ENCODE measurements at places on chromosomes 7 and 10. TPM values are rescaled to one million over a fixed set of nuclear protein-coding genes. Genes with fewer than 3 reads are reported as not detected.

- H3K36me3 ChIP-seq: no peaks in the 10 kb centered on the region
- H3K27ac ChIP-seq: no peak overlapping the region
- H3K4me3 ChIP-seq: no peak overlapping the region
- H3K27me3 ChIP-seq: no peaks in the 10 kb centered on the region
- H3K4me1 ChIP-seq: no peaks in the 10 kb centered on the region
- DNase-seq: no peak
Measured at GRCh38 chr10:35650894-35651293, 8.8 kb upstream of the FZD8 start.

GRCh38 chr7:148447221-148447849 is 143.2 kb upstream of the C7orf33 start:
- no peaks in the 10 kb centered on the region for H3K27me3 ChIP-seq
- no peak overlapping the region for H3K27ac ChIP-seq
- H3K4me3 ChIP-seq: no peak overlapping the region
- H3K4me1 ChIP-seq: no peaks in the 10 kb centered on the region

DNA sequence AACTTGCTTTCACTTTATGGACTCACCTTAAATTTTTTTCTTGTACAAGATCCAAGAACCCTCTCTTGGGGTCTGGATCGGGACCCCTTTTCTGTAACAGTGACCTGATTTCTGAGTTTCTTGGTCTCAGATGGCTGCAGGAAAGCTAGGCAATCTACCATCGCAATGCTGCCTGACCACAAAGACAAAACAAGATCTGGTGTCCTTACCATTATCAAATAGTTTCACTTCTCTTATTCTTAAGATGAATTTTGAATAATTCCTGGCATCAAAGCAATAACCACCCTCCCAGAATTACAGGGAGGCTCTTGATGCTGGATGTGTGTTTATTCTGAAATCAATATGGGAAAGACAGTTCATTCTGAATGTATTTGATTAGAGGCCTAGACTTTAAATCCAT is 77.4 kb upstream of the FRMD4A start:
- H3K4me1 ChIP-seq: peaks cover 18% of the 10 kb centered on the region
- H3K4me3 ChIP-seq: no peak overlapping the region
- H3K36me3 ChIP-seq: no peaks in the 10 kb centered on the region
- no peak overlapping the region for H3K27ac ChIP-seq
- no peak for DNase-seq

GRCh38 chr10:96089116-96089515 is 41.0 kb upstream of the ZNF518A start:
- H3K4me1 ChIP-seq: peaks cover 4% of the 10 kb centered on the region
- peak overlapping the region; percentile 99 for H3K4me3 ChIP-seq
- peaks cover 3% of the 10 kb centered on the region for H3K27me3 ChIP-seq

DNA sequence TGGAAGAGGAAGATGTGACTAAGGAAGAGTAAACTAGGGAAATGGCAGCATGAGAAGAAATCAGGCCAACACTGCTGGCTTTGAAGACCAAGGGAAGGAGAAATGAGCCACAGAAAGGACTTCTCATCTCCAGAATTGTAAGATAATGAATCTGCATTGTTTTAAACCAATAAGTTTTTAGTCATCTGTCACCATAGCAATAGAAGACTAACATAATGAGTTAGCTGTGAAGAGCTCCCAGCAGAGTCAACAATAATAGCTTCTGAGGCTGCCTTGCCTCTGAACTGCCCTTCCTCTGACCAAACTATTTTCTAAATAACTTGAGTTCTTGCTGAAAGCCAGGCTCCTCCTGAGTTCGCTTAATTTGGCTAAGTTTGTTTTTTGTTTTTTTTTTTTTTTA is 103.6 kb downstream of the CACNA2D1 start:
- H3K27me3 ChIP-seq: no peaks in the 10 kb centered on the region
- H3K4me1 ChIP-seq: no peaks in the 10 kb centered on the region
- no peaks in the 10 kb centered on the region for H3K36me3 ChIP-seq
- DNase-seq: no peak
- no peak overlapping the region for H3K4me3 ChIP-seq

GRCh38 chr7:105013221-105013815 is 687 bp upstream of the KMT2E start:
- no peaks in the 10 kb centered on the region for H3K27me3 ChIP-seq
- DNase-seq: peak; percentile 96
- H3K4me3 ChIP-seq: peak overlapping the region; percentile 99
- peak overlapping the region; percentile 97 for H3K27ac ChIP-seq

GRCh38 chr7:134509010-134509409 is 18.4 kb upstream of the AKR1B10 start:
- no peak overlapping the region for H3K4me3 ChIP-seq
- H3K36me3 ChIP-seq: no peaks in the 10 kb centered on the region
- no peak overlapping the region for H3K27ac ChIP-seq
- H3K27me3 ChIP-seq: no peaks in the 10 kb centered on the region

GRCh38 chr7:132161976-132162375 is 414.3 kb downstream of the PLXNA4 start:
- no peaks in the 10 kb centered on the region for H3K36me3 ChIP-seq
- no peaks in the 10 kb centered on the region for H3K4me1 ChIP-seq
- no peak for DNase-seq
- H3K27me3 ChIP-seq: no peaks in the 10 kb centered on the region

DNA sequence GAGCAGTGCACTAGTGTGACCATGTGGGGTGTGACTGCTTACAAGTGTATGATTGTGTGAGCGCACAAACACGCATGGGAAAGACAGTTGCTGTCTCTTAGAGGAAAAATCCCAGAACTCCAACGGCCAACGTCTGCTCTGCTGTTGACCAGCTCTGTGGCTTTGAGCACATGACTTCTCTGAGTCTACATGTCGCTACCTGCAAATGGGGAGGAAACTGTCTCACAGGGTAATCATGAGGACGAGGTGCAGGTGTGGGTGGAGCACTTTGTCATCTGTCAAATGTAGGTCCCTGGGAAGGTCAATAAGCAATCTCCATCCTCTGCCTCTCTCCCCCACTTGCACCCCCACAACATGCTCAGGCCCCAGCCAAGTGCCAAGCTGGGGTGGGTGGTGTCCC is 31.2 kb upstream of the TLX1 start:
- peaks cover 5% of the 10 kb centered on the region for H3K27me3 ChIP-seq
- no peak for DNase-seq
- H3K27ac ChIP-seq: no peak overlapping the region
- no peak overlapping the region for H3K4me3 ChIP-seq
- H3K4me1 ChIP-seq: peaks cover 4% of the 10 kb centered on the region

- no peak overlapping the region for H3K27ac ChIP-seq
- H3K4me3 ChIP-seq: no peak overlapping the region
- H3K4me1 ChIP-seq: peaks cover 2% of the 10 kb centered on the region
- H3K27me3 ChIP-seq: no peaks in the 10 kb centered on the region
- no peak for DNase-seq
- H3K36me3 ChIP-seq: no peaks in the 10 kb centered on the region
Measured at GRCh38 chr10:112362833-112363232, 11.1 kb upstream of the ACSL5 start.

DNA sequence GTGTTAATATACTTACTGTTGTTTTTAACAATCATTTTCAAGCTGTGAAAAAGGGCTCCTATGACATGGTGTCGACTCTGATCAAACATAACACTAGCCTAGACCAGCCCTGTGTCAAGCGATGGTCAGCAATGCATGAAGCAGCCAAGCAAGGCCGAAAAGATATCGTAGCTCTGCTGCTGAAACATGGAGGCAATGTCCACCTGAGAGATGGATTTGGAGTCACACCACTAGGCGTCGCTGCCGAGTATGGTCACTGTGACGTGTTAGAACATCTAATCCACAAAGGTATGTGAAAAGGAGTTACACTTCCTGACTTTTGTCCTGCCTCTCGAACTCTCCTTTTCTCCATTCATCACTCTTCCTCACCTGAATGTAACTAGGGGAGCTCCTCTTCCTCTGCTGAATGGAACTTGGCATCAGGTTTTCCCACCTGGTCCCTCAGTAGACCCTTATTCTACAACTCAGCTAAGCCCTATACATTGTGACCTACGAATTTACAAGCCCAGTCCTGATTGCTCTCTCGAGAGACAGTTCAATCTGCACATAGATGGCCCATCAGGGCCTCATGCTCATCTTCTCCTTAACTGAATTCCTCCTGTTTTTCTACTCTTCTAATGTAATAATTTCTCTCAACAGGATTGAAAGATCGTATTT is 23.0 kb downstream of the ASB15 start:
- no peaks in the 10 kb centered on the region for H3K27me3 ChIP-seq
- H3K4me3 ChIP-seq: no peak overlapping the region
- peak; percentile 19 for DNase-seq
- no peak overlapping the region for H3K27ac ChIP-seq

DNA sequence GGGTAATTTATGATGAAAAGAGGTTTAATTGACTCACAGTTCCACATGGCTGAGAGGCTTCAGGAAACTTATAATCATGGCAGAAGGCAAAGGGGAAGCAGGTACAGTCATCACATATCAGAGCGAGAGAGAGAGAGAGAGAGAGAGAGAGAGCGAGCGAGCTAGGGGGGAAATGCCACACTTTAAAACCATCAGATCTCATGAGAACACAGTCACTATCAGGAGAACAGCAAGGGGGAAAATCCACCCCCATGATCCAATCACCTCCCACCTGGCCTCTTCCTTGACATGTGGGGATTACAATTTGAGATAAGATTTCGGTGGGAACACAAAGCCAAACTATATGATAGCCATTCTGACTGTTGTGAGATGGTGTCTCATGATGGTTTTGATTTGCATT is 576.3 kb downstream of the GFRA1 start:
- H3K36me3 ChIP-seq: no peaks in the 10 kb centered on the region
- H3K4me3 ChIP-seq: no peak overlapping the region
- DNase-seq: no peak
- no peak overlapping the region for H3K27ac ChIP-seq
- no peaks in the 10 kb centered on the region for H3K27me3 ChIP-seq

DNA sequence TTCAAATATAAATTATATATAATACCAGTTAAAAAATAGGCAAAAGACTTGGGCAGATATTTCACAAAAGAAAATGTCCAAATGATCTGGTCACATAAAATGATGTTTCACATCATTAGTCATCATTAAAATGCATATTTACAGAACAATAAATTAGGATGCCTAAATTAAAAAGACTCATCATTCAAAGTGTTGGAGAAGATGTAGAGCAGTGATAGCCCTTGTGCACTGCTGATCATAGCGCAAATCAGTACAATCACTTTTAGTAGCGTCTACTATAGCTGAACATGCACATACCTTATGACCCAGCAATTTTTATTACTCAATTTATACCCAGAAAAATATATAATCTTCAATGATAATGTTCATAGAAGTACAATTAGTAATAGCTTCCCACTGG is 333.3 kb upstream of the ETV1 start:
- no peaks in the 10 kb centered on the region for H3K27me3 ChIP-seq
- H3K27ac ChIP-seq: no peak overlapping the region
- no peak overlapping the region for H3K4me3 ChIP-seq
- no peak for DNase-seq
- no peaks in the 10 kb centered on the region for H3K4me1 ChIP-seq

GRCh38 chr7:20798081-20798693 is 11.5 kb upstream of the SP8 start:
- H3K27me3 ChIP-seq: peaks cover 12% of the 10 kb centered on the region
- H3K27ac ChIP-seq: no peak overlapping the region
- H3K4me1 ChIP-seq: peaks cover 7% of the 10 kb centered on the region
- no peak for DNase-seq

GRCh38 chr7:150568714-150569113 is 1.5 kb downstream of the GIMAP4 start:
- H3K27ac ChIP-seq: peak overlapping the region; percentile 84
- peaks cover 29% of the 10 kb centered on the region for H3K4me1 ChIP-seq
- H3K36me3 ChIP-seq: peaks cover 36% of the 10 kb centered on the region

- no peak for DNase-seq
- no peaks in the 10 kb centered on the region for H3K4me1 ChIP-seq
- no peak overlapping the region for H3K27ac ChIP-seq
- no peak overlapping the region for H3K4me3 ChIP-seq
- no peaks in the 10 kb centered on the region for H3K36me3 ChIP-seq
Measured at GRCh38 chr7:24899905-24900304, 80.1 kb downstream of the OSBPL3 start.

- no peak for DNase-seq
- H3K36me3 ChIP-seq: no peaks in the 10 kb centered on the region
- no peak overlapping the region for H3K4me3 ChIP-seq
- H3K4me1 ChIP-seq: no peaks in the 10 kb centered on the region
Measured at GRCh38 chr10:59575269-59575668, 134.4 kb downstream of the SLC16A9 start.

GRCh38 chr7:542713-543500 is 23.3 kb upstream of the PDGFA start:
- no peak for DNase-seq
- no peaks in the 10 kb centered on the region for H3K36me3 ChIP-seq
- H3K27ac ChIP-seq: no peak overlapping the region
- no peaks in the 10 kb centered on the region for H3K4me1 ChIP-seq

RNF133 gene
- polyA plus RNA-seq: not detected

MET gene
- not detected for polyA plus RNA-seq

GATAD1 gene
- polyA plus RNA-seq: 7.9 TPM

GPR15LG gene
- polyA plus RNA-seq: not detected

PPP1R17 gene
- not detected for polyA plus RNA-seq

PRRT4 gene
- polyA plus RNA-seq: 0.27 TPM

SEMA3A gene
- 0.67 TPM for polyA plus RNA-seq

NKX1-2 gene
- polyA plus RNA-seq: not detected

GSDME gene
- polyA plus RNA-seq: not detected

SEM1 gene
- 61.5 TPM for polyA plus RNA-seq

CLCN1 gene
- not detected for polyA plus RNA-seq

OPALIN gene
- polyA plus RNA-seq: not detected

WASHC2A gene
- polyA plus RNA-seq: 45.0 TPM

FKBP6 gene
- polyA plus RNA-seq: not detected

CRPPA gene
- polyA plus RNA-seq: 0.21 TPM

PLEKHS1 gene
- not detected for polyA plus RNA-seq

SLC18A2 gene
- polyA plus RNA-seq: 6.1 TPM
